ENCODE measurements at places on chromosomes 7 and 10.
A peak's percentile ranks its signal among the peaks of the same experiment; 100 is the strongest.

GRCh38 chr10:44056206-44056605 is 328.7 kb downstream of the CXCL12 start:
- no peak for DNase-seq

GRCh38 chr10:44032216-44032615 is 352.7 kb downstream of the CXCL12 start:
- no peak for DNase-seq

GRCh38 chr7:155734445-155734809 is 77.8 kb downstream of the SHH start:
- no peak for DNase-seq

DNA sequence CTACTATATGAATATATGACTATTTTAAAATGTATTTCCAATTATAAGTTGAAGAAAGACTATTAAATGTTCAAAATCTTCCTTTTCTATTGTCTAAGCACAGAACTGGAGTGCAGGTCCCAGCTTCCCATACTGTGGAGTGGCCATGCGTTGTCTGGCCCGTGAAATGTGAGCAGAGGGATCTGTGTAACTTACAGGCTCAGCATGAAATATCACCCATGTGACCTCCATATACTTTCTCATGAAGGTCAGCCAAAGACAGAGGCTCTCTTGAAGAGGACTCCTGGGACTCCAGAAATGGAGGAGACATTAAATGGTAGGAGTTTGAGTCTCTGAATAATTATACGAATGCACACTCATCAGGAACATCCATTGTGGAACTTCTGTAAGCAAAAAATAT is 92.4 kb upstream of the CAV2 start:
- no peak for DNase-seq

- no peak for DNase-seq
Measured at GRCh38 chr7:98329100-98329790, 47.8 kb downstream of the BRI3 start.

DNA sequence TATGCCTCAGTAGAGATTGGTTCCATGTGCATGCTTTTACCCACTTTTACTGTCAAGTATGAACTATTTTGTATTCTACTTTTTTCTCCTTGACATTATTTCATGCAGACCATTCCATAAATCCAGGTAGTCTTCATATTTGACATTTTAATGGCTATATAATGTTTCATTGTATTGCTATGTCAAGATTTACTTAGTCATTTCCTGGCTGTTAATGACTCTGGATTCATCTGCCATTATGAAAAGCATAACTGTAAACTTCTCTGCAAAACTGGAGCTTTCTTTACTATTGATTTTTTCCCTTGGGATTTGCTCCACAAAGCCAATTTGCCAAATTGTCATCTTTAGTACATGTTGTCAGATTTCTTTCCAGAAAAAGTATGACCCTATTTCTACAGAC is 6.8 kb upstream of the MSRB2 start:
- DNase-seq: no peak

GRCh38 chr10:112970021-112970420 is 20.0 kb downstream of the TCF7L2 start:
- DNase-seq: no peak

DNA sequence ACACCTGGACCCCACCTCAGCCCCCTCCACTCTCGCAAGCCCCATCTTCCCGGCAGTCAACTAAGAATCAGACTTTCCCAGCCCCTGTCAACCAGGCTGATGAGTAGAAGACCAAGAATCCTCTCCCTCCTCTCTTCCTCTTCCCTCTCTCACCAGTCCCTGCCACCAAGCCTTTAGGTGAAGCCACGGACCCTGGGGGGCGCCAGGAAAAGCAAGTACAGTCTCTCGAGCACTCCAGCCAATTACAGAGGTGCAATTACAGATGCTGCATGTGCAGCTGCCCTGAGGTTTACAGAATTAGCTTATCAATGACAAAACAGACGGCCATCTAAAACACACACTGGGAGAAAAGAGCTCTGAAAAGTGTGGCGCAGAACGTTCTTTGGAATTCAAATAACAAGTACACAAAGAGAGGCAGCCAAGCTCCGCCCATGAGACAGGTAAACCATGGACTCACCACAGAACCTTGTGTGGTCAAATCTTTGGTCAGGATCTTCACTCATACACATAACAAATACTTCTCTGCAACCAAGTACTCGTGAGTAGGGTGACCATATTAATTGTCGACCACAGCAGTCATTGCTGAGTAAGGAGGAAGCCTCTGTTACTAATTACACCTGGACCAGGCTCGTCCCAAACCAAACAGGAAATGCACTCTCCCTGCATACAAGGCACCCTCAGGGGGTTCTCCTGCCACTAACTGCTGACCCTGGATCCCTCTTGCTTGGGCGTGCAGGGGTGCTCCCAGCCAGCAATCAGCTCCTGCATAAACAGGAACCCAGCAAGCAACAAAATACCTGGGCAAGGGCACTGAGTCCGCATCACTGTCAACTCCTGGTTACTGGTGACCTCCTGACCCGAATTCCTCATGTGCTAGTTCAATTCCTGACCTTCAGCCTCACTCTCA is 189.2 kb downstream of the FAM107B start:
- DNase-seq: no peak

GRCh38 chr10:129694691-129695243 is 227.7 kb downstream of the MGMT start:
- no peak for DNase-seq

- peak; percentile 86 for DNase-seq
Measured at GRCh38 chr10:103921750-103922195, 3.8 kb upstream of the STN1 start.

GRCh38 chr7:70193514-70193913 is 595.2 kb downstream of the AUTS2 start:
- DNase-seq: no peak

DNA sequence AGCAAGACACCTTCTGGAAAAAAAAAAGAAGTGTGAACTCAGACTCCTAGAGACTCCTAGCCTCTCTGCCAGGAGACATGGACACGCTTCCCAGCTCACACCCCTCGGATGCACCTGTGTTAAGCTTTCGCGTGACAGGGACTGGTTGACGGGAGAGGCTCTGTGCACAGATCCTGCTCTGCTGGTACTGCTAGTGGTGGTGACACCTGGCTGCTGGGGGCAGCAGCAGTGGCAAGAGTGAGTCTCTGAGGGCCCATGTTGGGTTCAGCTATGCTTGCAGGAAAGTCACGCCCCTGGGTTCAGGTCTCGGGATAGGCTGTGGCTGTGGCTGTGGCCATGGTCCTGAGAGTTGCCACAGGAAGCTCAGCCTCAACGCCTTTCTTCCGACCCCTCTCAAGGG is 81.1 kb downstream of the XRCC2 start:
- DNase-seq: no peak

DNA sequence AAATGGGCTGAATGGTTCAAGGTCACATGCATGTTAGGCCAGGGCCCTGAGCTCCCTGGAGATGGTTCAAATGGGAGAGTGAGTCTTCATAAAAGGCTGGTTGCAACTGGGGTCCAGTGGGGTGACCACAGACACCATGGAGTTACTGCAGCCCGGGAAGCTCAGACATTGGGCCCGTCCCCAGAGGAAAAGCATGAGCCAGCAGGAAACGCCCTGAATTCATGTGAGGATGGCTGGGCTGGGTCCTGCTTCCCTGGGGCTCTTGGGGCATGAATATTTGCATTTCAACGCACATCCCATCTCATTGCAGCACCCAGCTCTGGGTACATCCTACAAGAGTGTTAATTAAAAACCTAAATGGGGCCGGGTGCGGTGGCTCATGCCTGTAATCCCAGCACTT is 549.0 kb downstream of the TCERG1L start:
- no peak for DNase-seq

GRCh38 chr7:155824227-155824886 is 12.1 kb upstream of the SHH start:
- no peak for DNase-seq

GRCh38 chr10:71638064-71638821 is 81.3 kb downstream of the C10orf105 start:
- DNase-seq: peak; percentile 87

DNA sequence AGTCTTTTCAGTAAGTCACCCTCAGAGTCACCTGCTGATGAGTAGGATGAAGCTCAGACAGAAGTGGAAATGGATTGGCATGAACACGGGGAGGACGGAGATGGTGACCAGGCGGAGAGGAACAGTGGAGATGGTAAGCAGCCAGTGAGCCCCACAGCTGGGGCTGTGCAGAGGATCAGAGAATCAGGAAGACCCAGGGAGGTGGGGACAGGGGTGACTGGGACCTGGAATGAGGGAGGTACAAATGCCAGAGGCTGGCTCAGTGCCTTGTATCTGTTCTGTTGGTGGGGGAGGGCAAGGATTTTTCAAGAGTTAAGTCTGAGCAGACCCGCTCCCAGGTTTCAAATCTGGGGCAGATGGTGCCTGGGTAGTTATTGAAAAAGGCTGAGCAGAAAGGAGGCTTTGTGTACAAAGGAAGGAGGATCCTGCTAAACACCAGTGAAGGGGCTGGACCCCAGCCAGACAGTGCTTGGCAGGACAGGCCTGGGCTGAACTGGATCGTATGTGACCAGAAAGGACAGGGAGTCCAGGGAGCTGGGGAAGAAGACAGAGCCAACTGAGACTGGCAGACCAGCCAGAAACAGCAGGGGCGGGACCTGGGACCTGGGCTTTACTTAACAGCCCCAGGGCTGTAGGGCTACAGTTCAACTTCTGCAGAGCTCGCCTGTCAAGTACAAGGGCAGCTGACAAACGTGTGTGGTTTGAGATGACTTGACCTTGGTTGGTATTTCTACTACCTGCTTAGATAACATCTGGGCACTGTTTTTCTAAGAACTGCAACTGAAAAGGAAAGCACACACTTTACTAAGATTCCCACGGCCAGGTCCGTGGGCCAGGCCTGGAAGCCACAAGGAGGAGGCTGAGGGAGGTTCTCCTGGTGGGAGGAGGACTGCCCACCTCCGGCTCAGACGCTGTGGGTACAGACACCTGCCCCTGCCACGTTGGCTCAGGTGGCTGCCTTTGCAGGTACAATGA is 13.2 kb upstream of the FRMPD2 start:
- DNase-seq: no peak

GRCh38 chr7:122846591-122846990 is 39.7 kb downstream of the CADPS2 start:
- no peak for DNase-seq

DNA sequence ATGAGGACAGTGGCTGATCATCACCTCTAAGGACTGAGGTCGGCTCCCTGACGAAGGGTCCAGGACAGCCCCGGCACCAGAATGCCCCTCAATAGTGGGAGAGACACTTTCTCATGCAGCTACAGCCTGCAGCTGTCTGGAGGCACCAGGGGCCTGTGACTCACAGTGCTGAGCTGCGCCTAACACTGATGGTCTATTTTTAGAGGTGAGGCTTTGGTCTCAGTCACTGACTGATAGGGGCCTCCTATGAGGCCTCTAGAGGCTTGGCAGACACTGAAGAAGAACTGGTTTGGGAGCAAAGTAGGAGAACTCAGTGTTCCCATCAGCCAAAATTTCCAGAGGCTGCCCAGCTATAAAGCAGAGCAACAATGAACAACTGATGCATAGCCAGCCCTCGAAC is 130.1 kb downstream of the COBL start:
- no peak for DNase-seq

DNA sequence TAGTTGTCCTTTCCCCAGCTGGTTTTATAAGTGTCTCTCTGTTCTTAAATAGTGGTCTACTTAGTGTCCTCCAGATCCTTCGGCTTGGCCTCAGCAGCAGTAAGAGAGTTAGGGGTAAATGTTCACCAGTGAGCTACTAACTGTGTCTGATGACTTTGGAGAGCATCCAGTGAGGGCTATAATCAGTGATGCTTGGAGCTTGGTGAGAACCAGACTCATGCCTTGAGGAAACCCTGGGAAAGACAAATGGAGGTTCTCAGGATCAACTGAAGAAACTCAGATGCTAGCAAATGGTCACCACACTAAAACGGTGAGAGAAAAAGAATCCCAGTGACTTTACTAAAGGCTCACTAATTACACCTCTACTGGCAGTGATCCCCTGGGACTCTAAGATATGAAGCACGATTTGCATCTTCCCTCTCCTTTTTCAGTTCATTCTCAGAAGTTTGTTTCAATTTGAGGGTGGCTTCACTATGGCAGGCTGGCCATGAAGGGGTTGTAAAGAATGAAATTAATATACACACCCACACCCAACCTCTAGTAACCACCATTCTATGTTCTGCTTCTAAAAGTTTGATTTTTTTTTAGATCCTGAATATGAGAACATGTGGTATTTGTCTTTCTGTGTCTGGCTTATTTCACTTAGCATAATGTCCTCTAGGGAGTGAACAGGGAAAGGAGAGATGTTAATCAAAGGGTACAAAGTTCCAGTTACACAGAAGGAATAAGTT is 177.9 kb downstream of the PDE1C start:
- no peak for DNase-seq

DNA sequence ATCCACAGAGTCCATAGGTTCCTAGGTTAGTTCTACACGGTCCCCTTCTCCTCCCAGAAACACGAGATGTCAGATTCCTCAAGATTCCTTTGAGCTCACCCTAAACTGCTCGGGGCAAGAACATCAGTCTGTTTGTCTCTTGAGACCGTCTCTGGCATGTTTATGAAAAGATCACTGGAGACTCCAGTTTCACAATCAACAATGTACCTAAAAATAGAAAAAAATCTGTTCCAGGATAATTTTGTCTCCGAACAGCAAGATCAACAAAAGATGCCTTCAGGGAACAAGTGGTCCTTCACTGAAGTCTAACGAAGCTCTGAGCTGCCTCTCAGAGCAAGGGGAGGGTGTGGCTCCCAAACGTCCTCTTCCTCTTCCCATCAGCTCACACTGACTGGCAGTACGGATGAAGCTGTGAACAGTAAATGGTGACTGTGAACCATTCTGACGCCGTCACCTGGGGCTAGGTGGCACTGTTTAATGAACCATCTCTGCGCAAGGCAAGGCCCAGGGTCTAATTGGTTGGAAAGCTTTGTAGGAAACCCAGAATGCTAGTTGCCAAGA is 156.2 kb upstream of the LYZL1 start:
- no peak for DNase-seq

GRCh38 chr10:104246976-104247375 is 7.7 kb upstream of the GSTO1 start:
- DNase-seq: peak; percentile 69

GRCh38 chr7:108459922-108460551 is 3.8 kb upstream of the NRCAM start:
- DNase-seq: no peak

- DNase-seq: no peak
Measured at GRCh38 chr10:103096130-103096529, 96.9 kb downstream of the NT5C2 start.

DNA sequence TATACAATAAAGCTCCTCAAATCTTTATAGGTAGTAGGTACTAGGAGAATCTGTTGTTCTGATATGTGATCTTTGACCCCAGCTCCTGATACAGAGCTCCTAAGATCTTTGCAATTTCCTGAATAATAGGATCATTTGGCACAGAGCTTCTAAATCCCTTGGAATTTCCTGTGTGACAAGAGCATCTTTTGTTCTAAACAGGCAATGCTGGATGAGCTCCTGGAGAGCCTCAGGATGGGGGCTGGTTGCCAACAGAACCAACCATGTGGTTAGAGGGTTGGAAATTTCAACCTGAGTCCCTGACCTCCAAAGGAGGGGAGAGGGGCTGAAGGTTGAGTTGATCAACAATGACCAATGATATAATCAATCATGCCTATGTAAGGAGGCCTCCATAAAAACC is 629.0 kb downstream of the CCSER2 start:
- DNase-seq: no peak

GRCh38 chr10:36423821-36424248 is 701.6 kb upstream of the ANKRD30A start:
- no peak for DNase-seq

- peak; percentile 55 for DNase-seq
Measured at GRCh38 chr10:89384474-89385340, 6.9 kb downstream of the IFIT1B start.

GRCh38 chr10:132776821-132777220 is 9.1 kb downstream of the NKX6-2 start:
- no peak for DNase-seq

- DNase-seq: no peak
Measured at GRCh38 chr10:116085323-116085722, 187.7 kb downstream of the GFRA1 start.

Measured in HL-60 (cell line).